ENCODE measurements at places on chromosomes 4 and X.

GRCh38 chrX:49247916-49248811 is 12.9 kb downstream of the CCDC22 start:
- no peak for DNase-seq

GRCh38 chrX:100350704-100351489 is 59.2 kb downstream of the PCDH19 start:
- no peak for DNase-seq

DNA sequence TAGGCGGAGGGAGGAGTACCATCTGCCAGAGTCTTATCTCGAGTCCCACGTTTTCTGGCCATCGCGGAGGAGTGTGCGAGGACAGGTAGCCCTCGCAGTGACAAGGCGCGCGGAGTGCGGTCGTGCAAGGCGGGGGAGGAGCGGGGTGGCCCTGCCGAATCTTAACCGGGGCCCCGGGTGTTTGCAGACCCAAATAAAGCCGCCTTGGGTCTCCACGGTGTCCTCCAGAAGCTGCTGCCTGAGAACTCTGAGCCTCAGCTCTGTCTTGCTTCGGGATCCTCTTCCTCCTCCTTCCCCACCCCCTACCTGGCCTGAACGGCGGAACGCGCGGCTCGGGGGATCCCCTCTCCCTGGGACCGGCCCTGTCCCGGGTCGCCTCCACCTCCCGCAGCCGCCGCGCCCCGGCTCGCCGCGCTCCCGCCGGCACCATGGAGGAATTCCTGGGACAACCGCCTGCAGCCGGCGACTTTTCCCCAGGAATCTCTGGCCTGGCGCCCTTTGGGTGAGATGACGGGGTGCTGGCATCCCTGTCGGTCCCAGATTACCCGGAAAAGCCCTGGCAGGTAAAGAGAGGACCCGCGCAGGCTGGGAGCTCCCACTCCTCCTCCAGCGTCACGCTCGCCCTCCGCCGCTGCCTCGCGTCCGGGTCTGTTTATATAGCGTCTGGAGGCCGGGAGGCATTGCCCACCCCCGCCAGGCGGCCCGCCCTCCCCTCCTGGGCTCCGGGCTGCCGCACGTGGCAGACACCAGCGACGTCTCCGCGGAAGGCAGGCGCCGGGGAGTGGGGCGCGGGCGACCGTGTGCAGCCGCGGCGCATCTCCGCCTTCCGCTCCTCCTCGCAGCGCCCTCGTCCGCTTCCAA is at the start of gene GALNTL6:
Gene GALNTL6 (plus strand): TSS at position 740 of the 861 bp plus-strand sequence.
- no peak for DNase-seq

GRCh38 chr4:140851032-140851636 is 94.9 kb upstream of the TBC1D9 start:
- DNase-seq = no peak

GRCh38 chr4:67581913-67582312 is 23.4 kb downstream of the STAP1 start:
- no peak for DNase-seq

GRCh38 chr4:41360214-41360920 is 103.6 kb downstream of the UCHL1 start:
- DNase-seq = no peak

DNA sequence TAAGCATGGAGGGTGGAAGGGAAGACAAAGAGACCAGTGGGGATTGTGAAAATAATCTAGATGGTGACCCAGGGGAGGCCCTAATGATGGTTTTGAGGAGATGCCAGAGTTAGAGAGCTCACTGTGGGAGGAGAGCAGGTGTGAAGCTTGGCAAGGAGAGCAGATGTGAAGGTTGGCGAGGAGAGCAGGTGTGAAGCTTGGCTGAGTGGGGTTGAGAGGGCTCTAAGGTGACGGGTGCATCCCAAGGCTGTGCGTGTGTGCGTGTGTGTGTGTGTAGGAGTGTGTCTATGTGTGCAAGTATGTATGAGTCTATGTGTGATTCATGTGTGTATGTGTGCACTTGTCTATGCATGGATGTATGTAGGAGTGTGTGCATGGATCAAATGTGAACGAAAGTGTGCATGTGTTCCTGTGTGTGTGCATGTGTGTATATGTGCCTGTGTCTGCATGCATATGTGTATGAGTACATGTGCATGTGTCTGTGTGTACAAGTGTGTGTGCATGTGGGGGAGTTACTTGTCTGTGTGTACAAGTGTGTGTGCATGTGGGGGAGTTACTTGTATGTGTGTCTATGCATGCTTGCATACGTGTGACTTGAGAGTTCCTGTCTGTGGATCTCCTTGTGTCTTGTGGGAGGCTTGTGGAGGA is 72.0 kb downstream of the EVC start:
- no peak for DNase-seq

DNA sequence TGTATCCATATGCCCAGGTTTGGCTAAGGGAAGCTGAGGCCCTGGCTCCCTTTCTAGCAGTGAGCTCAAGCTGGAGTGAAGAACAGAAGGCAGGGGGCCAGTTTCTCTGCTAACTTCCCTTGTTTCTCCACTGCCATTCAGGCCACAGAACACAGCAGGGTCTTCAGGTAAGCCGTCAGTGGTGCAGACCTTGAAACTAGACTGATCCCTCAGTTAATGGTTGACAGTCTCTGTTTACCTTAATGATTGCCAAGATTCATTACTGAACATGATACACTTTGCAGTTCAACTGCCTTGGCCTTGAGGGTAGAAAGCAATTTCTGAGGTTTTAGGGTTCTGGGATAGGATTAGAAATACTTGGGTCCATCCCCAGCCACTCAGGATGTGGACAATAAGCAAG is 8.9 kb upstream of the GJB1 start:
- DNase-seq = no peak

GRCh38 chr4:165724786-165725185 is 148.3 kb upstream of the TLL1 start:
- DNase-seq = no peak

DNA sequence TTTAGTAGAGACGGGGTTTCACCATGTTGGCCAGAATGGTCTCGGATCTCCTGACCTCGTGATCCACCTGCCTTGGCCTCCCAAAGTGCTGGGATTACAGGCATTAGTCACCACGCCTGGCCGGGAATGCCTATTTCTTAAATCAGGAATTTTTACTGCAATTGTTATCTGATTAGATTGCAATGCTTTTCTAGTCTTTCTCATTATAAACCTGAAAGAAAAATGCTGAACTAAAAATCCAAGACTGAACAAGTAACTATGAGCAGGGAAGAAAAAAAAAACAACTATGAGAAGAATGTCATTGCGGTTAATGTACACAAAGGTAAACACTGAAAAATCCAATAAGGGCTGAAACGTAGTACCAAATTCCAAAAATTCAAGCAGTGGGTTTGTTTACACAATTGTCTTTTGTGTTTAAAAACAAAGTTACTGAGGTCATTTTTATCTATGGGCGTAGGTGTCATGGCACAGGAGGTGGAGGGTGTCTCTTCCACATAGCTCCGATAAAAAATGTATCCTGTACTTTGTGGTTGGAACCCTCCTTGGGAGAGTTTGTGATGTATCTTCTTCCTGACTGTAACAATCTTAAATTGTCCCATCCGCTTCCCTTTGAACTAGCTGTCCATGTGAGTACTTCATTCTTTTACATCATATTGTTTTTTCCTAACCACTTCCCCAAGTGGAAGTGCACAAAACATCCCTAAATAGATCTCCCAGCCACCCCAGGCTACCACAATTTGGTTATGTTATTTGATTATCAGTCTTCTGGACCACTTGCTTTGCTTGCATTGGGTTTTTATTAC is 11.1 kb upstream of the TMEM156 start:
- no peak for DNase-seq

DNA sequence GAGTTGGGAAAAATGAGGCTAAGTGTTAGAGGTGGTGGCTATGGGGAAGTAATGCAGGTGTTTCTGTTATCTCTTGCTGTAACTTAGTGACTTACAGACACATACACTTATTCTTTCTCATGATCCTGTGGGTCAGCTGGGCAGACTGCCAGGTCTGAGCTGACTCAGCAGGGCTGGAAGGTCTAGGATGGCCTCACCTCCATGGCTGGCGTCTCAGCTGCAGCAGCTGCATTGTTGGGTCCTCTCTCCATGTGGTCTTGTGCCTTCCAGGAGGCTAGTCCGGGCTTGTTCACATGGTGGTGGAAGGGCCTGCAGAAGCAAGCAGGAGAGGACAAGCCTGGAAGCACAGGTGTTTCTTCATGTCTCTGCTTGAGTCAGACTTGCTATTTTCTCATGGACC is 172.7 kb downstream of the NHS start:
- no peak for DNase-seq

DNA sequence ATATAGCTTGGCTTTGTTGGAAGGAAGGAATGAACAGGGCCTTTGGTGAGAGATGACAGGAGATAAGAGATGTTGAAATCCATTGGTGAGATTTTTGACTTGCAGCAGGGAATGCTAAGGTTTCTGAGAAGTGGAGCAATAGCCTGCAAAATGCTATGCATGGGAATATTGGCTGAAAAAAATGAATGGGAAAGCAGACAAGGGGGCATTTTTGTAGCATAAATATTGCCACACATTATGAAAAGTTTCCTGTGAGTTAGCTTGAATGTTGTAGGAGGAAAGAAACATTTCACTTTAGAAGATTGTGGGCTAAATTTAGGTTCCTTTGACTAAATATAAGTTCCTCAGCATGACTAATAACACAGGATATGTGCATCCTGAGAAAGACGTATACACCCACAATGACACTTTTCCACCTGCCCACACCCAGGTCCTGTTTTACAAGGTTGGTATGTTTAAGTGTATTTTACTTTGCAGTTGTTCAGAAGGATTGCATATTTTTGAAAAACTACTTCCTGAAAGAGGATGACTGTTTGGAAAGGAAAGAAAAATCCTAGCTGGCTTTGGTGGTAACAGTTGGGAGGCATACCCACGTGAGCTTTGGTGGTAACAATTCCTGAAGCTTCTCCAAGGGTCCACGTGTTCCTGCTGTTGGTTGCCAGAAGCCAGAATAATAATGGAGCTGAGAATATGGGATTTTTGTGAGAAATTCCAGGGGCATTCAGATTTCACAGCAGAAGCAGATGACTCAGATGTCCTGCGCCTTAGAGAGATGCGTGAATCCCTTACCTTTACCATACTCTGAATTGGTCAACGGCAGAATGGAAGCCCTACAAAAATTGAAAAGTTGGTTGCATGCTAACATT is 28.5 kb downstream of the PHEX start:
- no peak for DNase-seq

- DNase-seq = no peak
These were observed 275.4 kb downstream of the HS3ST1 start for GRCh38 chr4:11153171-11153750.

GRCh38 chrX:40281336-40282005 is 183.7 kb upstream of the BCOR start:
- DNase-seq = no peak

- DNase-seq = no peak
These were observed 1960.8 kb downstream of the PCDH7 start for GRCh38 chr4:32680946-32681345.

GRCh38 chr4:7775396-7775795 is 164.3 kb downstream of the AFAP1 start:
- no peak for DNase-seq

- no peak for DNase-seq
These were observed 62.3 kb upstream of the ADAMTS3 start for GRCh38 chr4:72631296-72631695.

- no peak for DNase-seq
These were observed 98.7 kb downstream of the NFKB1 start for GRCh38 chr4:102599886-102600285.

DNA sequence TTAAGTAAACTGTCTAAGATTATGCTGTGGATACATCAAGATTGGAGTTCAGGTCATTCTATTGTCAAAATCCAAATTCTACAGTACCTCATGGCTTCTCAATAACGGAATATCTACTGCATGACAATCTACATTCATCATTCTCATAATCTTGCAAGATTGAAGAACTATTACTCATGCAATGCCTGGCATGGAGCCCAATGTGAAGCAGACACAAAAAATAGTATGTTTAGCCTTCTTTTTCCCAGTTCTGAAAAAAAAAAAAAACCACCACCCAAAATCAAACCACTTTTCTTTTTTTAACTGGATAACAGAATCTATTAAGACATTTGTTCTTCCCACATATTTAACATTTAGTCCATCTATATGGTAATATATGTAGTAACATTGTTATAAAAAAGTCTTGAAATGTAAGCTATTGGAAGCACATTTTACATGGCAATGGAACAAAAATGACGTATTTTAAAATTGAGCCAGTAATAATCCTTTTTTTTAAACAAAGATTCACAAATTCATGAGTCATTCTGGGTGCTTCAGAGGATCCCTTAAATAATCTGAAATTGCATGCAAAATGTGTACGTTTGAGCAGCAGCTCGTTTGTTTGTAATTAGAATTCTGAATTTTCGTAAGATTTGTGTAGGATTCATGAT is 232.2 kb upstream of the FMR1 start:
- DNase-seq = no peak

DNA sequence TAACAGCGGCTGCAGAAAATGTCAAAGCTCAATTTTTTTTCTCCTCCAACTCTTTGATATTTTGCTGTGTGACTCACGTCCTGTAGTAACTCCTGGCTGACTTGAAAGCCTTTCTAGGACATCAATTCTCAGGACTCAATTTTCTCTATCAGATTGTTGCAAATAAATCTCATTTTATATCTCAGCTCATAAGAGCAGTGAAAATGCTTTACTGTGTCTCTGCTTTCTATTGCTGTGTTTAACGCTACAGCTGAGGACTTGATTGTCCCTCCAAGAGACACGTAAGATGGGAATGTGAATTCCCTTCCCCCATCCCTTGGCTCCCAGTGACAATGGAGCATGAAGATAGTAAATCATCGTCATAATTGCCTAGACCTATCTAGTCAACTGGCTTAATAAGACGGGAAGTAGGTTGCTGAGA is 20.5 kb upstream of the CBR4 start:
- DNase-seq = no peak

GRCh38 chrX:67622053-67622585 is 78.3 kb downstream of the AR start:
- DNase-seq = no peak

DNA sequence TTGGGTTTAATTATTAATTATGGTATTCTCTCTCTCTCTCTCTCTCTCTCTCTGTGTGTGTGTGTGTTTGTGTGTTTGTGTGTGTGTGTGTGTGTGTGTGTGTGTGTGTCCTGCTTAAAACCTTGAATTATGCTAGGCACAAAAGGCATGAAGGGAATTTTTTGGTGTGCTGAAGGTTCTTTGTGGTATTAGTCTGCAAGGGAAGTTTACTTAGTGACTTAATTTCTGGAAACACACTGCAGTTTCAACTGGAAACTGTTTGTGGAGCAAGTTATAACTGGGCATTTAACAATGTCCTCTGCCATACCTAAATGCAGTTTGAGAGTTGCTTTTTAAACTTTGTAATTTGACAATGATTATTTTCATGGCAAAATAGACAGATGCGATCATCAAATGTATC is 111.7 kb downstream of the FRMPD4 start:
- no peak for DNase-seq

- no peak for DNase-seq
These were observed 89.6 kb upstream of the MTM1 start for GRCh38 chrX:150478496-150479492.

Measured in stimulated activated CD8-positive, alpha-beta memory T cell treated with anti-CD3 and anti-CD28 coated beads, Interleukin-7, amount 100 ng/mL, for 1 hour (primary cell).